ENCODE measurements at places on chromosomes 16 and 17.
A peak's percentile ranks its signal among the peaks of the same experiment; 100 is the strongest.

DNA sequence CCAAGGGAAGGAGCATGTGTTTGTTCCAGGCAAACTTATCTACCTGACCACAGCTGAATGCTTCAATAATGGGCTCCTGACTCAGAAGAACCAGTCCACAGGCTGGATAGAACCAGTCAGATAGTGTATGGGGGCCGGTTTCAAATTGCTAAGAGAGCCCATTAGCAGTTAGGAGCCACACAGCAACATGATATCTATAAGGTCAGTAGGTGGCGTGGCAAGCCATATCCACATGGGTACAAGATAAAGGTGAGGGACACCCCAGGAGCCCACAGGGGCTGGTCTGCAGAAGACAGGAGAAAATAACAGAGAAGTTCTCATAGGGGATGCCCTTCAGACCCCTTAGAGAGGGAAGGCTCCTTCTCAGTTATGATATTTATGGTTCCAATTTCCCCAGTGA, 31.6 kb upstream of the CDRT15 start:
- no peak for DNase-seq

DNA sequence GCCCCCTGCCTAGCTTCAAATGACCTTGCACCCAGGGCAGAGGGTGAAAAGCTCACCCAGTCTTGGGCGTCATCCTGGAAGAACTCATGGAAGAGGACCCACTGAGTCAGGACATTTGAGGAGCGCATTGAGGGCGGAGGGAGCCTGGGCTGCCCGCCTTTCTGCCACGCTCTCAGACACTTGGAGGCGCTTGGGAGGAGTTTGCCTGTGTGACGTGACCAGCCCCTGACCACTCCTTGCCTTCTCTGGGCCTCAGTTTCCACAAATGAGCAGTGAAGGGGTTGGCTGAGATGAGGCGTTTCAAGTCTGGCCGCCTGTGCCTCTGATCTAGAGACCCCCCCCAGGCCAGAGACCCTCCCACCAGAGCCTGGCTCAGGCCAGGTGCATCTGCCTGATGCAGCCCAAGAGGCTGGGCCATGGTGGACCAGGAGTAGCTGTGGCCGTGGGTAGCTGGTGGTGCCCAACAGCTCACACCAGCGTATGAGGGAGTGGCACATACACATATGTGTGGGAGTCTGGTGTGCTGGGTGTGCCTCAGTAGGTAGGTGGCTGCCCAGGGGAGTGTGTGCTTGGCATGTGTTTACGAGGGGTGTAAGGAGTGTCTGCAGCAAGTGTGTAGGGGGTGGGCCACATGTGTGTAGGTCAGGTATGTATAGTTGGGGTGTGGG, 80.2 kb upstream of the TOB1 start:
- no peak for DNase-seq

- DNase-seq, result peak; percentile 51
Observed at GRCh38 chr17:7951143-7951792, 19.3 kb downstream of the CNTROB start.

GRCh38 chr16:71628810-71629209, 2.8 kb downstream of the MARVELD3 start:
- no peak for DNase-seq

DNA sequence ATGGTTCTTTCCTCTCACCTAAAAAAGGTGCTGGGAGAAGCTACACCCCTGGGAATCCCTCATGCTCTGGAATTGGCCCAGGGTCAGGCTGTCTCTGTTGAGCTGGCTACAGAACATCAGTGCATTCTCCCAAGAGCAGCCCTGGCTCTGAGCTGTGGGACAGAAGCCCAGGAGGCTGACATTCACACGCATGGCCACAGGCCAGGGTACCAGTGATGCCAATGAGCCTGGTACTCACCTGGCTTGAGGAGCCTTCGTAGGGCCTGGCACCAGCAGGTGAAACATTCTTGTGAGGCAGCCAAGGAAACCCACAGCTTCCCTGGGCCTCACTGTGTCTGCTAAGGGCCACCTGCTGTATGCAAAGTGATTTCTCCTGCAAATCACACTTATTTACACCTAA, 121.7 kb upstream of the CCL2 start:
- no peak for DNase-seq

GRCh38 chr17:31587462-31587861, 196.0 kb downstream of the RAB11FIP4 start:
- no peak for DNase-seq

- peak; percentile 13 for DNase-seq
Observed at GRCh38 chr17:47204722-47205418, 4.3 kb upstream of the MYL4 start.

Data from stimulated activated CD4-positive, alpha-beta T cell treated with anti-CD3 and anti-CD28 coated beads, Interleukin-1b, Interleukin-23, amount 100 ng/mL, for 48 hours (primary cell).